CD4-positive, alpha-beta T cell treated with Interleukin-17A for 1 hour (primary cell): ENCODE measurements at places on chromosomes 5 and 9.

DNA sequence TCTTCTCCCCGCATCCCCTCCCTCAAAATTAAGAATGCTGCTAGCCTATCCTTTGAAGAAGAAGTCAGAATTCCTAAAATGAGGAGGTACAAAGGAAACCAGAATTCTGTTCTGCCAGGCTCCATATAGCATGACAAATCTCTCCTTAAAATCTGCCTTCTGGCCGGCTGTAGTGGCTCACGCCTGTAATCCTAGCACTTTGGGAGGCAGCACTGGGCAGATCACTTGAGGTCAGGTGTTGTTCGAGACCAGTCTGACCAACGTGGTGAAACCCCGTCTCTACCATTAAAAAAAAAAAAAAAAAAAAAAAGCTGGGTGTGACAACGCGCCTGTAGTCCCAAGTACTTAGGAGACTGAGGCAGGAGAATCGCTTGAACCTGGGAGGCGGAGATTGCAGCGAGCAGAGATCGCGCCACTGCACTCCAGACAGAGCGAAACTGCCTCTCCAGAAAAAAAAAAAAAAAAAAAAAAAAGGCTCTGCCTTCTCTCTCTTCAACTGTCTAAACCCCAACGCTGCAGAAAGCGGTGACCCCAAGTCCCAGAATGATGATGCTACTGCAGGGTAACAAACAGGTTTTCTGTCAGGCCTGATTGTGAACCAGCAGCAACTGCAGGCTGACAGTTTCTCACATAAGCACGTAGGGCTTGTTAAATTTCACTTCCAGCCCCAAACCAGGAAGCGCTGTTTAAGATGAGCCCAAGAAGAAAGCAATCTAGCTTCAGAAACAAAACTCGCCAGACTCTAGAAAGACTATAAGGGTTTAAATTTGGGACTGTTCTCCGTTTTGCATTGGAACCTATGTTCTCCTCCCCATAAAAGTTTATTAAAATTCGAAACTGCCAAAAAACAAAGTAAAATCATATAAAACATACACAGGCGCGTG is 963 bp upstream of the CAST start:
- DNase-seq: peak; percentile 61

DNA sequence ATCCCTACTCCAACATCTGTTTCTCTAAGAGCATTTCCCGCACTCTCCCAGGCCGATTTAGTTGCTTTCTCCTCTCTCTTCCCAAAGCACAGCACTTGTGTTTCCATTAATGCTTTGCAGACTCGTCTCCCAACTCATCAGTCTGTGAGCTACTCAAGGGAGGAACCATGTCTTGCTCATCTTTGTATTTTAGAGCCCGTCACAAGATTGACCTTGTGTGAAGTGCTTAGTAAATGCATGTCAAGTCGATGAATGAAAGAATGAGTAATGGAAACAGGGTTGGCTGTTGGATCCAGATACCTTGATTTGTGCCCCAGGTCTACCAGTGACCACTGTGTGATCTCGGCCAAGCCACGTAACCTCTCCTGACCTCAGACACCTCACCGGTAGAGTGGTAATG is 99.3 kb downstream of the KLF4 start:
- no peak for DNase-seq

DNA sequence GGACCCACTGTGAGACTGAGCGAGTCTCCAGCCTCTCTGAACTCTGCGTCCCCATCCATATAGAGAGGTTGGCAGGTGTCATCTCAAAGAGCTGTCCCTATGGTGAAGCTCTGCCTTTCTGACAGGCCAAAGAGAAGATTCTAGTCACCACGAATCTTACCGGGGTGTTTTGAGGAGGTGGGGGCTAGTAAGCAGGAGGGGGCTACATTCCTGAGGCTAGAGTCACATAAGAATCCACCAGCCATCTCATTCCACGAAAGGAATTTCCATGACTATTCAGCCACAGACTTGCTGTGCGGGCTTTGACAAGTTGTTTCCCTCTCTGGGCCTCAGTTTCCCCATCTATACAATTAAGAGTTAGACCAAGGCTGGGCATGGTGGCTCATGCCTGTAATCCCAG is 16.3 kb downstream of the PDGFRB start:
- no peak for DNase-seq

- no peak for DNase-seq
Measured at GRCh38 chr5:142737179-142737578, 33.0 kb upstream of the ARHGAP26 start.

DNA sequence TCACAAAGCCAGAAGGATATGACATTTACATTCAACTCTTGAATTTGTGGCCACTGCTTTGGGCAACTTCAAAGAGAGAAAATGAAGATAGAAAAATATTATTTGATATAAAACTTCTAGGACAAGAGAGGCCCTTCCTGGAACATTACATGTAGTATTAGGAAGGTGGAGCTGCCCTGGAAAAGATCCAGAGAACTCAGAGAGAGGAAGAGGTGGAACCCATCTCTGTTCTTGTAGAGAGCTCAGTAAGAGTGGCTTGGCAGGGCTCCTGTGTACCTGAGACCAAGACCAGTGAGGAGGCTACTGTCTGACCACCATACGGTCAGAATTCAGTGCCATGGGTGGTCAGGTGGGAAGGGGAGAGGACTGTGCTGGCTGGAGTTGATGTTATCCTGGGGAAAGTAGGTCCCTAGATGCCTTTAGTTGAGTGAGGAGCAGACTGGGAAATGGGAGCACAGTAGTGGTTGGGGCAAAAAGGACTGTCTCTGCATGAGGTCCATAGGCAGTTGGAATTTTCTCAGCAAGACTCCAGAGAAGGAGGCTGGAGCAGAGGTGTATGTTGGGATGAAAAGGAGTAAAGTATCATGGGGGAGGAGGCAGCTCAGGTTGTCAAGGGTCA is 7.6 kb downstream of the TGFBI start:
- DNase-seq: no peak

- no peak for DNase-seq
Measured at GRCh38 chr5:34008802-34009201, 952 bp upstream of the AMACR start.

- DNase-seq: no peak
Measured at GRCh38 chr5:134432677-134433359, 21.1 kb upstream of the CDKN2AIPNL start.

DNA sequence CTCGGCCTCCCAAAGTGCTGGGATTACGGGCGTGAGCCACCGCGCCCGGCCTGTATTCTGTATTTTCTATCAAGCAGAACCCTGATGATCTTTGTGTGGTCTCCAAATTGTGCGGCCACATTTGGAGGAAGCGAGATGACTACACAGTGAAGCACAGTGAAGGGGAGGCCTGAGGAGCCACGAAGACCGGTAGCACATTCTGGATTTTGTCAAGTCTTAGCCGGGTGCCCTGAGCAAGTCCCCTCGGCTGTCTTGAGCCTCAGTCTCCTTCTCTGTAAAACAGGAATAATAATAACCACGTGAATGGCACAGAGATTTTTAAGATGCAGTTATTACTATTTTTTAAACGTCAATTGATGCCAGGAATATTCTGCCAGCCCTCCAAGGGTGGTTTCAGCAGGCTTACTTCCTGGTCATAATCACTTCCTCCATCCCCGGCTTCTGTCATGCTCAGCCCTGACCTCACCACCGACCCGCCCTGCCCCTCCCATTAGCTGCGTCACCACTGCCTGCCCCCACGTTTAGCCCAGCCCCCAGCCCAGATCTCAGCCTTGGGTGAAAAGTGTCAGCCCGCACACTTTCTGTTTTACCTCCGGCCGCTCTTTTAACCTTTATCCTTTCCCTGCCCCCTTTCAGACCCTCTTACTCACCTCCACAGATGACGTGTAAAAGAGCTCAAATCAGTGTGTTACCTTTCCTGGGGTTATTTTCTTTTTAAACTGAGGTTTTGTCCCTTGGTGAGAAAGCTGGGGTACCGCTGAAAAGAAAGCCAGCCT is 27.0 kb upstream of the ERGIC1 start:
- DNase-seq: peak; percentile 94

- DNase-seq: no peak
Measured at GRCh38 chr9:116693233-116693731, 6.2 kb downstream of the TRIM32 start.

- no peak for DNase-seq
Measured at GRCh38 chr5:113057557-113057984, 81.0 kb downstream of the DCP2 start.
